ENCODE measurements at places on chromosomes 11 and 22.

- DNase-seq: no peak
Measured at GRCh38 chr11:19027829-19028595, 32.5 kb downstream of the MRGPRX2 start.

GRCh38 chr11:115606498-115607220, 102.4 kb upstream of the CADM1 start:
- no peak for DNase-seq

- DNase-seq: no peak
Measured at GRCh38 chr11:131033151-131033651, 116.9 kb upstream of the SNX19 start.

DNA sequence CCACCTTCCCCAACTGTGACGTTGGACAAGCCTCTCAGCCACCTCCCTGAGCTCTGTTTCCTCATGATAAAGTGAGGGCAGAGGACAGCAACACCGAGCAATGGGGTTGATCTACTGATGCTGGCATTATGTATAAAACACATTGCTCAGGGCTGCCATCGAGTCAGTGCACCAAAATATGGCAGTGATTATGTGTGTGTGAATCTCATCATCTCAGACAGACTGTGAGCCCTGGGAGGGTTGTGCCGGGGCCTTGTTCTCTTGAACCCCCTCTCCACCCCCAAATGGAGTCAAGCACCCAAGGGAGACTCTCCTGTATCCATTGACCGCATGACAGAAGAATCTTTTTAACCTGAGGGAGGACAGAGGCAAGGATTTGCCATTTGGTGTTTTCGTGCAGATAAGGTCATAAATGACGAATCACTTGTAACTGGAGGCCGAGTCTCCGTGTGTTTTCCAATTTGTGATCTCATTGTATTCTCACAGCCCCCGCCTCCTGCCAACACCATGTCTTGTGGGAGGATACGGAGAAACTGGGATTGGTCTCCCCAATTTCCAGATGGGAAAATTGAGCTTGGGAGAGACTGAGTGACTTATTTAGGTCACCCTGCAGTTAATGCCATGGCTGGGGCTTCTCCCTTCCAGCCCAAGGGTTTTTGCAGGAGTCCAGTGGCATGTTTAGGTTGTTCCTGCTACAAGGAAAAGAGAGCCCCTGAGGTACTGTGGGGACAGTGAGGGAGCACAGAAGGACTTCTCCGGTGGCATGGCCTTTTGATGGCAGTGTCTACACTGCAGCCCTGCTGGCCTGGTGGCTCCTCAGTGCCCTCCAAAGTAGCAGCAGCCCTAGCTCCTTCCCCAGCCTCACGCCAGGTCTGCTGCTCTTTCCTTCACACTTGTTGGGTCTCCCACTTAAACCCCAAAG, 52.4 kb downstream of the CHRDL2 start:
- DNase-seq: no peak

- DNase-seq: no peak
Measured at GRCh38 chr11:6012035-6012668, 5.4 kb upstream of the OR56A4 start.

DNA sequence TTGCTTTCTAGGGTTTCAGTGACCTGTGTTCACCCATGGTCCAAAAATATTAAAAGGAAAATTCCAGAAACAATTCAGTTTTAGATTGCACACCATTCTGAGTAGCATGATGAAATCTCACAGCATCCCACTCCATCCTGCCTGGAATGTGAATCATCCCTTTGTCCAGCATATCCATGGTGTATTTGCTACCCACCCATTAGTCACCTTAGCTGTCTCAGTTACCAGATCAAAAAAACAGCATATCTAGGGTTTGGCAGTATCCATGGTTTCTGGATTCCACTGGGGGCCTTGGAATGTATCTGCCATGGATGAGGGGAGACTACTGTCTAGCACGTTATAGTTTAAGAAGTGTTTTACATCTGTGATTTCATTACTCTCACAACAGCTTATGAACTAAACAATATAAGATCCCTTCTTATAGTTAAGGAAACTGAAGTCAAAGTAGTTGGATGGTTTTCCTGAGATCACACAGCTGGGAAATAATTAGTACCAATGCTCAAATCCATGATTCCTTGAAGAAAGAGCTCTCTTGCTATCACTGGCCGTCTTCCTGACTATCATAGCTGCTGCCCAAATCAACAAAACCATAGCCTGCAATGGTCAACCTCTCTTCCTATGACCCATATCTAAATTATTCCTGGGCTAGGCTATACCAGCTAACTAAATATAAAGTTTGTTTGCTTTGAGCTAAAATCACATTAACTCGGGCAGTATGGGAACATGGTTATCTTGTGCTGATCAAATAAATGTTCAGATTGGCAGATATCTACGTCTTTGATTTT, 122.6 kb downstream of the MICAL2 start:
- DNase-seq: no peak

DNA sequence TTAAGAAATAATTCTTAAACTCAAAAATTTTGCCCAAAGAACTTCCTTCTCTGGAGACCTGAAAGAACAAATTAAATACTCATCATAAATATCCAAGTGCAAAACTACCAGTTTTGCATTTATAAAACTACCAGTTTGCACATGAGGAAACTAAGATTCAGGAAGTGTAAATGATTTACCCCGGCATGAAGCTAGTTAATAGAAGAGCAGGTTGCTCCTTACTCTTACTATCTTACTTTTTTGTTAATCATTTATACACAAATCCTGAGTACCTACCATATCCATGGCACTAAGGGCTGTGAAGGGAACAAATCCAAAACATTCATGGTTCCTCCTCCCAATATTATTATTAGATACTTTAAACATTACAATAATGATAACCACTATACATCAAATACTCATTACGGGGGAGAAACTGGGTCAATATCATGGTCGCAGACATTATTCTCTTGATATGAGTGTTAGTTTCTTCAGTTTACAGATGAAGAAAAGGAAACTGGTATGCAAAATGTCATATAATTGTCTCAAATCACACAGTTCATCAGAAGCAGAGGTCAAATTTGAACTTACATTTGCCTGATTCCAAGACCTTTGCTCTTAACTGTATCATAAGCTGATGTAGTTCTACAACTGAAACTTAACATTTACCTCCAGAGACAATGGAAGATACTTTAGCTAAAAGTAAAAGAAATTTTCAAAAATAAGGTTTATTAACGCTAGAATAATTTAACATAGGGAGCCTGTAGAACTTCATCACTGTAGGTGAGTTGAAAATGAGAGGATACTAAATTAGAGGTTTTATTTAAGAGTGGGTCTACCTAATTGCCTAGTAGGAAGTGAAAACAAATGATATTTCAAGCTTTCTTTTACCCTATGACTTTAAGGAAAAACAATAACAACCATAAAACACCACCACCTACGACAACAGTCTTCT, 74.5 kb downstream of the FAM76B start:
- DNase-seq: no peak

GRCh38 chr22:29310863-29311339, 4.5 kb downstream of the GAS2L1 start:
- peak; percentile 53 for DNase-seq

- DNase-seq: no peak
Measured at GRCh38 chr22:25845985-25846745, 104.2 kb downstream of the MYO18B start.
